ENCODE measurements at places on chromosomes 7 and 10.

GRCh38 chr10:72000073-72001032 lies 36.2 kb downstream of the CHST3 start:
- DNase-seq: no peak

GRCh38 chr10:93591065-93591808 lies 9.8 kb downstream of the RBP4 start:
- DNase-seq: no peak

DNA sequence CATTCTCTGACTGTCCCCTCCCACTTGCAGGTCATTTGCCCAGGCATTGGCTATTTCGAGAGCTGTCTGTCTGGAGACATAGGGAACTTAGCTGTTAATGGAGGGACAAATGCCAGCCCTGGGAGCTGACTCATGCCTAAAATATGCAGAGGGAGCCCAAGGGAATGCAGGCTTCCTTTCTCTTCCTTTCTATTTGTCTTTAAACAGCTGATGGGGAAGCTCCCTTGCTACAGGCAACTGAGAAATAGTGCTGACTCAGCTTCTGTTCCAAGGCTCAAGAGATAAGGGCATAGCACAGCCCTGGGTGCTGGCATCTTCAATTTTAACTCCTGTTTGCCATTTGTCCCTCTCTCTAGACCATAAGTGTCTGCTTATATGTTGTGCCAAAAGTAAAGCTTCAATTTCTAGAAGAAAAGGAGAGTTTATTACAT lies 82.7 kb upstream of the C1GALT1 start:
- no peak for DNase-seq

DNA sequence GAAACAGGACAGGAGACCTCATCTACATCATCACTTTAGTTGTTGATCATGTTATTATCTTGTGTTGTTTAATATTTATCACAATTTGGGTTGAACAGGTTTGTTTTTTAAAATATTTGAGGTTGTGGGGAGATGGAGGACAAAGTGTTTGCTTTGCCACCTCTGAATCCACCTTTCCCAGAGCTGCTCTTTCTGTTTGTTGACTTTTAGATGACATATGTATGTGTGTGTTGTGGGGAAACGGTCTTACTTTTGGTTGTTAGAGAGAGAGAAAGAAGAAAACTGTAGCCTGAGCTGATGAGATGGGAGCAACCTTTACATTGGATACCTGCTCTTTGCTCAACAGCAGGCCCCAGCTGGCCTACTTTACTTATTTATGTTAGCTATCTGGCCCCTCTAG lies 19.0 kb upstream of the SLC16A12 start:
- no peak for DNase-seq

DNA sequence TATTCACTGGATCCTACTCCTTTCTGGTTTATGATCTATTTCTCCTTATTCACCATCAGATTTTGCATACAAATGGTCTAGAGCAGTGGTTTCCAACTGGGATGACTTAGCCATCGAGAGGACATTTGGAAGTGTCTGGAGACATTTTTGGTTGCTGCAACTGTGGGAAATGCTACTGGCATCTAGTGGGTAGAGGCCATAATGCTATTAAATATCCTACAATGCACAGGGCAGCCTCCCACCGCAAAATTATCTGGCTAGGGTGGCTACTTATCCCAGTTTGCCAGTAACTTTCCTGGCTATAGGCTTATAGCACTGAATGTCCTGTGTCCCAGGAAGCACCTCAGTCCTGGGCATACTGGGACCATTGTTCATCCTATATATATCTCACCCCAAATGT lies 21.5 kb upstream of the DDX50 start:
- DNase-seq: no peak
